ENCODE measurements at places on chromosomes 4 and X.

GRCh38 chr4:99832321-99832720 lies 15.7 kb downstream of the DAPP1 start:
- DNase-seq, result no peak

GRCh38 chr4:174865418-174865985 lies 36.5 kb upstream of the GLRA3 start:
- DNase-seq, result no peak

DNA sequence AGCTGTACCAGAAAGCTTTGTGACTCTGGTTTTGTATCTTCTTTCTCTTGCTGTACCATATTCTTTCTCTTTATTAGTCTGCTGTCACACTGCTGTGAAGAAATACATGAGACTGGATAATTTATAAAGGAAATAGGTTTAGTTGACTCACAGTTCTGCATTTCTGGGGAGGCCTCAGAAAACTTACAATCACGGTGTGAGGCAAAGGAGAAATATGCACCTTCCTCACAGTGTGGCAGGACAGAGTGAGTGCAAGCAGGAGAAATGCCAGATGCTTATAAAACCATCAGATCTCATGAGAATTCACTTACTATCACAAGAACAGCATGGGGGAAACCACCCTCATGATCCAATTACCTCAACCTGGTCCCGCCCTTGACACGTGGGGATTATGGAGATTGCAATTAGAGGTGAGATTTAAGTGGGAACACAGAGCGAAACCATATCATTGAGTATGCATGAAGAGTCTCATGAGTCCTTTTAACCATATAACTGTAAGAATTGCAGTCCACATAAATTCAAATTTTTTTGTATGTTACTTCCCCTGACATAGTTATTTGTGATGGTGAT lies 67.4 kb upstream of the INPP4B start:
- DNase-seq, result no peak

- no peak for DNase-seq
Measured at GRCh38 chr4:74631338-74631737, 163.0 kb downstream of the BTC start.

DNA sequence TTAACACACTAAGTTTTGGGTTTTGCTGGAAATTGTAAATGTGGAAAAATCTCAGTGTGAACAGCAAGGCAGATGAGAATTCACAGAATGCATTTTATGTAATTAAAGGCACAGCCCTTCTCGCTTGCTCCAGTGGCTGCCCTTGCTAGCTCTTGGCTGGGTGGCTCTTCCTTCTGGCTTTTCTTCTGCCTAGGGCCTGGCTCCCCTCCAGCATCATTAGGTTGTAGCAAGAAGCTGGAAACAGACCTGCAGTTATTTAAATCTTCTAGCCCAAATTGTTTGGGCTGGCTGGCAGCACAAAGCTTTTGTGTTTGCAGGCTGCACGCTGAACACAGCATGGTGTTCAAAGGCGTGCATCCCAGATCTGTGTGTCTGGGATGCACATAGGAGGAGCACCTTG lies 56.5 kb downstream of the LIMCH1 start:
- DNase-seq, result no peak

- no peak for DNase-seq
Measured at GRCh38 chrX:21968333-21968732, 27.8 kb downstream of the SMS start.

DNA sequence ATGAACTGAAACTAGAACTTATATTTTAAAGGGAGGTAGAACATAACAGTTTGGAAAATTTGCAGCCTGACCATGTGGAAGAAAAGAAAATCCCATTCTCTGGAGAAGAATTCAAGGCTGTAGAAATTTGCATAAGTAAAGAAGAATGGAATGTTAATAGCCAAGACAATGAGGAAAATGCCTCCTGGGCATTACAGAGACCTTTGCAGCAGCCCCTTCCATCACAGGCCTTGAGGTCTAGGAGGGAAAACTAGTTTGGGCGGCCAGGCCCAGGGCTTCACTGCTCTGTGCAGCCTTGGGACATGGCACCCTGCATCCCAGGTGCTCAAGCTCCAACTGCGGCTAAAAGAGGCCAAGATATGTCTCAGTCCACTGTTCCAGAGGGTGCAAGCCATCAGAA lies 1506.8 kb downstream of the PCDH18 start:
- DNase-seq, result no peak

DNA sequence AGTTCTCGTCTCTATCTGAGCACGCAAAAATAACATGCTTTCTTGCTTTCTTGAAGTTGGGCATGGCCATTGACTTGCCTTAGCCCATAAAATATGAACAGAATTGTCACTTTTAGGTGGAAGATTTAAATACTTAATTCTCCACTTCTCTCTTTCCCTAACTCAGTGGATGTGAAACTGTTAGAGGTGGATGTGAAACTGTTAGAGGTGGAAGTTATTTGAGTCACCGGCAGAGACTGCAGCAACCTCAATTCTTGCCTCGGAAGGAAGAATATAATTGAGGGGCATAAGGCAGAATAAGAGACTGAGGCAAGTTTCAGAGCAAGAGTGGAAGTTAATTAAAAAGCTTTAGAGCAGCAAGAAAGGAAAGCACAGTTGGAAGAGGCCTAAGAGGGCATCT lies 2.8 kb upstream of the PARM1 start:
- no peak for DNase-seq
